Activated CD4-positive, alpha-beta T cell treated with anti-CD3 and anti-CD28 coated beads, Interleukin-2, amount 50 U/mL, for 1 hour (primary cell): ENCODE measurements at places on chromosomes 7 and 10.

GRCh38 chr10:15715619-15716227 is 4.0 kb downstream of the ITGA8 start:
- DNase-seq: no peak

GRCh38 chr10:68176797-68177196 is 55.1 kb downstream of the ATOH7 start:
- DNase-seq: no peak

- DNase-seq: no peak
These were observed 117.0 kb upstream of the PTPRZ1 start for GRCh38 chr7:121755818-121756552.

- DNase-seq: no peak
These were observed 899.1 kb upstream of the AUTS2 start for GRCh38 chr7:68699090-68699711.

DNA sequence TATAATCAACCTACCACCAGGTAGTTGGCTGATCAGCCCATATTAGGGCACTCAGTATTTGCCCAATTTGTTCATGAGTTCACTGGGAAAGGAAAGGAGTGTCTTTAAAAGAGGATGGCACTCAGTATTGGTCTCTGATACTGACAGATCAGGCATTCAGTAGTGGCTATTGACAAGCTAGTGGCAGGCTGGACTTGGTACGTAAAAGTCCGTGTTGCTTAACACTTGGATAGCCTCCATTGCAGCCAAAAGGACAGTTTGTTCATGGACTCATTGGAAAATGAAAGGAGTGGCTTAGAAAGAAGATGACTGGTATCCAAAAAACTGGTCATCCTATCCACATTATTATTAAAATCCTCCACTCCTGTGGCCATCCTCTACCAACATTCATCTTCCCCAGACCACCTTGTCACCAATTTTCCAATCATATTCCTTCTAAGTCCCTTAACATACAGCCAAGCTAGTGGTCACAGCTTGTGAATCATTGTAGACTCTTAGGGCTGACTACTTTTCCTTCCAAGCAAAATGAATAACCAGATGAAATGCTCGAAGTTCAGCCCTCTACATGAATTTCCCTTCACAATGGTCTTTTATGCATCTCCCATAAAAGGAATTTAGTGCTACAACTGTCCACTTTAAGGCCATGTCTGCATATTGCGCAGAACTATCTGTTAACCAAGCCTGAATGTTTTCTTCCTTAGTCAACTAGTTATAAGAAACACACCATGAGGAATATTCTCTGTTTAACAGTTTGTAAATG is 78.6 kb upstream of the MAGI2 start:
- no peak for DNase-seq

DNA sequence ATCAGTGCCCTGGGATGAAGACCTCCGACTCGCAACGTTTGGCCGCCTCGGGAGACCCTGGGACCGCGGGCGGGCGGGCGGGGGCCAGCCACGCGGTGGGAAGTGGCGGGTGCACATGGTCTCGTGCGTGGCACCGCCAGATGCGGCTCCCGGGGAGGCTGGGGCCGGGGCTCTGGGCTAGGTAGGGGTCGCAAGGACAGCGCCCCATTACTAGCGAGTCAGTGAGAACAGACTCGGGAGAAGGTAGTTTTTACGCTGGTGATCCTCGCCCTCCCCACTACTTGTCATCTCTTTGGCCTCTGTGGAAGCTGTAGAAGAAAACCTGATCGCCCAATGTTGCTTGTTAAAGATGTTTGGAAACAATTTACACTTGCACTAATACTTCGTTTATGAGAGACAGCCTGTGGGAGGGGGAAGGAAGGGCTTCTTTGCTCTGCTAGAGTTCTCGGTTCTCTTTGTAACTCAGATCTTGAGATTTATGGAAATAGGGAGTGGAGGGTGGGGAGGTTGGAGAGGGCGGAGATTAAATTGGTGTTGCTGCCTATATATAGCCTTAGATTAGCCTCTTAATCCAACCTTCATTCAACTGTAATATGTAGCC is 591 bp downstream of the BZW2 start:
- DNase-seq: no peak

DNA sequence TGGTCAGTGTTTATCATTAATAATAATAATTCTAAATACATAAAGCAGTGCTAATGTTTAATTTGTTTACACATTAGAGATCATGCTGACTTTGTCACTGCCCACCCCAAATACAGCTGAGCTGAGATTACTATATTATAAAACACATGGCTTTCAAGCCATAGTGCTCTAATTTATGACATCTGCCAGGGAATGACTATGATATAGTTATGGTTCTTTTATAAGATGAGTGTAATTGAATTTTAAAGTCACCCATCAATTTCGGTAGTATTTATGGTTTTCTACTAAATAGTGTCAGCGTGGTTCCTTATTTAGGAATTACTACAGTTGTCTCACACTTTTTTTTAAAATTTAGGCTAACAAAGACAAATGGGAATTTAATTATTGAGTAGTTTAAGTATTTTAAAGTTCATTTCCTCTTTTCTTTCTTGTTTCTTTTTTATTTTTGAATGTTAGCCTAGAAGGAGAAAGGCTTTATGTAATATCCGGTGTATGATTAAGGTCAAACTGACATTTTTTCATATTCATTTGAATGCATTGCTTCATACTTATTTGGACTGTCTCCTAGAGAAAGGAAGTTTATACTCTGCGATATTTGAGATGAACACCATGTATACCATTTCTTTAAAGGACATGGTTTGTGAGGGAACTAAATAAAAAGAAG is 3.9 kb downstream of the CDK14 start:
- DNase-seq: no peak

- no peak for DNase-seq
These were observed 57.7 kb downstream of the MAD1L1 start for GRCh38 chr7:2175091-2175490.

GRCh38 chr7:134368851-134369544 is 52.3 kb upstream of the SLC35B4 start:
- DNase-seq: no peak

DNA sequence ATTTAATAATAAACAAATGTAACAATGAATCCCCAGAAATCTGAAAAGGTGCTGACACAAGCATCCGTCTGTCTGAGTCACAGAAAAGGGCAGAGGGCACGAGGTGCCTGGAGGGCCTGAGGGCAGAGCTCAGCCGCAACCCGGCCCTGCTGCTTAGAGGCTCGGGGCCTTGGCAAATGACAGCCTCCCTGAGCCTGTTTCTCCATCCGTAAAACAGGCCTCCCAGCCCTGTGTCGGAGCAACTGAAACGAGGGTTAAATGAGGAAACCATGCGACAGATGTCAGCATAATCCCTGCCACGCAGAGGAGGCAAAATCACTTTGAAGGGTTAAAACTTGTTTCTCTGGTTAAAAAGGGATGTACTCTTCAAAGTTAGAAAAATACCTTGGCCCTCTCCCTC is 24.9 kb downstream of the NUDT1 start:
- no peak for DNase-seq

DNA sequence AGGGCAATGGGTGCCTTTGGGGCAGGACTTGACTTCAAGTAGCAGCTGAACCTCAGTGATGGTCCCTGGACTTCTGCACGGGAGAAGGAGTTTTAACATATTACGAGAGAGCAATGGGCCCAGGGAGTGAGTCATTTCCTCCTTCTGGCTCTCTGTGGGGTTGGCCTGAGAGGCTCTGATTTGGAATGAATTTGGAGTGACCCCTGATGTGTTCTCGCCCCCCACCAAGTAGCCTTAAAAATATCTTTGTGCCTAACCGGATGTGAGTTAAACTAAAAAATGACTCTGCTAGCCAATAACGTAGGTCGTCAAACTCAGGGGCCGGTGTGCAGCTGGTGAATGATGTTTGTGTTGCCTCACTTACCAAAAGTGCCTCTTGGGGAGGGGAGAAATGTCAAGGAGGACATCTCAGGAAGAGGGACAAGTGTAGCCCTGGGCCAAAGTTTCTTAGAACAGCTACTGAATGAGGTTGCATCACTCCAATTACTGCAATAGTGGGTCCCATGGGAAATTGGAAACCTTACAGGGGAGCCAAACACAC is 656.6 kb downstream of the INHBA start:
- no peak for DNase-seq

DNA sequence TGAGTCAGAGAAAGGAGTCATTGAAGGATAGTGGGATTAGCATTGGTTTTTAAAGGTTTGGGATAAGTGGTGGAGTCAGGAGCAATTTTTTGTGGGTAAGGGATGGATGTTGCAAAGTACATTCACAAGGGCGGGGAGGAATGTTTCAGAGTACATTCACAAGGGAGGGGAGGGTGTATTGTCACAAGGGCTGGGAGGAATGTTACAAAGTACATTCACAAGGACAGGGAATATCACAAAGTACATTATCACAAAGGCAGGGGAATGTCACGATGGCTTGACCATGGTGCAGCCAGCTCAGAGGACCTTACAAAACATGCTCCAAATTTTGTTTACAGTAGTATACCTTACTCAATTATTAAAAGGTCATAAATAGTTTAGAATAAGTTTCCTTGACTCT is 30.3 kb downstream of the C1GALT1 start:
- DNase-seq: no peak

DNA sequence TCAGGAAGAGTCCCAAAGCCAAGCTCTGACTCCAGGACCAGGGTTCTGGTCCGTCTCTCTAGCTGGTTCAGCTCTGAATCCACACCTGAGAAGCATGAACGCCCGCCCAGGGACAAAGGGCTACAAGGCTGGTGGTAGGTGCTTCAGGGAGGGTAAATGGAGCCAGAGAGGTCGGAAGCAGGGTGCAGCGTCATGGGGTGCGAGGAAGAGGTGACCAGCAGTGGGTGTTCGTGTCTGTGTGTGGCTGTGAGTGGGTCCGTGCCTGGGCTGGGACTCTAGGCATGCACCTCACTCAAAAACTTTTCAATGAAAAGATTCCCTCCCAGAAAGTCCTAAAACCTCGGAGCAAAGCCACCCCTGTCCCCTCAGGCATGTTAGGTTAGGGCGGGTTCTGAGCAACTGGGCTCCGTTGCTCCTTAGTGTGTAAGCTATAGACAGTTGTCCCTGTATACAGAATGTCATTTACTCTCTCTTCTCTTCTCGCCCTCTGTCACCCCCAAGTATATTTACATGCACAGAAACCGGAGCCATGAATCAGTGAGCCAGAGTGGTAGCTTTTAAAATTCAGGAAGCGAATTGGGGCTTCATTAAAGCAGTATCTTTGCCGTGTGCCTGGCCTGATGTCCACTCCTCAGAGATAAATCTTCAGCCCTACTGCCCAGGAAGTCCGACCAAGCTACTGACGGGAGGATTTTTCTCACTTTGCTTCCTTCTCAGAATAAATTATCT is 12.3 kb upstream of the GATA3 start:
- DNase-seq: no peak

DNA sequence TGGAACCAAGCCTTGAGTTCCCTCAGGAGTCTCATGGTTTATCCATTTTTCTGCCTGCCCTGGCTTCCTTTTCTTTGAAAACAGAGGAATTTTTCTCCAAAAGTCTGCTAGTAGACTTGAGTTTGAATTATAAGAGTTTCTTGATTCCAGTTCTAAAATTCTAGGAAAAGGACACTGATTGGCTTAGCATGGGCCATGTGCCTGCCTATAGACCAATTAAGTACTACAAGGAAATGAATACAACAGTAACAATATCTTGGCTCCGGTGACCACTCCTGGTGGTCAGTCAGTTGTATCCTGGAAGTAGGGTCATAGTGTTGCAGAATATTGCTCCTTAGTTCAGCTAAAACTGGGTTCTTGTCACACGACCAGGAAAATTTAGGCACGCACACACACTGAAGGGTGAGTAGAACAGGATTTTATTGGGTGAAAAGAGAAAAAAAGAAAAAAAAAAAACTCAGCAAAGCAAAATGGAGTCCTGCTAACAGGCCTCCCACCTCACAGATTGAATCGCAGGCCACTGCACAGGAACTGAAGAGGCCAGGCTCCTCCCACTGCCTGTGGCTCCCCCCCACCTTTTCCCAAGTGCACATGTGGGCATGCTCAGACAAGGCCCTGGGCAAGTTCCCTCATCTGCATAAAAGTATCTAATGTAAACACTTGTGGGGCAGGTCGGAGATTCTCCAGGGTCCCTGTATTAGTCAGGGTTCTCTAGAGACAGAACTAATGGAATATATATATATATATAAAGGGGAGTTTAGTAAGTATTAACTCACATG is 155.1 kb downstream of the LYZL1 start:
- DNase-seq: no peak

DNA sequence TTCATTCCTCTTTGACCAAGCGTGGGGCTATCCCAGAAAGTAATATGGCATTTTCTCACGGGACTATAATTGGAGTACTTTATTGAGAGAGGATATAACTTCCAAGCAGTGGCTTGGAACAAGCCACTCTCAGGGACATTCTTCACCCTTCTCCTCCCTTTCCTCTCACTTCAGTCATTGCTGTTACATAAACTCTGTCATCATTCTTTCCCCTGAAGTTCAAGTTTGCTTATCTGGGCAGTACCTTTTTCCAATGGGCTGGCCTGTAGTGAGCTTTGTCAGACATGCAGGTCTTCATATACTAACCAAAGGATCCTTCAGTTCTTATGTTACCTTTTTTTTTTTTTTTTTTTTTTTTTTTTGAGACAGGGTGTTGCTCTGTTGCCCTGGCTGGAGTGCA is 58.7 kb upstream of the KMT2E start:
- no peak for DNase-seq

GRCh38 chr10:58963101-58963534 is 213.3 kb upstream of the PHYHIPL start:
- DNase-seq: no peak

- DNase-seq: no peak
These were observed 134.7 kb downstream of the DGKB start for GRCh38 chr7:14767716-14768425.

GRCh38 chr10:74753442-74754211 is 72.8 kb upstream of the KAT6B start:
- no peak for DNase-seq
